Neural crest cell (in vitro differentiated cells): ENCODE measurements at places on chromosomes 2 and 18. TPM values are rescaled to one million over a fixed set of nuclear protein-coding genes. Genes with fewer than 3 reads are reported as not detected.
A peak's percentile ranks its signal among the peaks of the same experiment; 100 is the strongest.

CYRIA gene
- total RNA-seq: 10.2 and 11.1 TPM in 2 replicates

PKDCC gene
- total RNA-seq: 74.4 and 81.9 TPM in 2 replicates

KCNK3 gene
- total RNA-seq: 0.58 and 0.68 TPM in 2 replicates

RHOB gene
- total RNA-seq: 146 and 150 TPM in 2 replicates

OSR1 gene
- 0.33 and 0.45 TPM in 2 replicates for total RNA-seq

RAB6C gene
- 0.16 TPM in 1 of 2 replicates, not detected in the other for total RNA-seq

FRZB gene
- total RNA-seq: 32.9 and 33.4 TPM in 2 replicates

- H3K36me3 ChIP-seq: no peaks in the 10 kb centered on the region
- H3K4me1 ChIP-seq: peaks cover 35% of the 10 kb centered on the region
- no peaks in the 10 kb centered on the region for H3K27me3 ChIP-seq
- DNase-seq: peak; percentile 8
- peak overlapping the region; percentile 3 for H3K4me3 ChIP-seq
Observed at GRCh38 chr18:63237881-63238692, 81.5 kb downstream of the BCL2 start.

- H3K36me3 ChIP-seq: peaks cover 28% of the 10 kb centered on the region
- no peaks in the 10 kb centered on the region for H3K27me3 ChIP-seq
- H3K4me3 ChIP-seq: no peak overlapping the region
- no peaks in the 10 kb centered on the region for H3K4me1 ChIP-seq
- no peak for DNase-seq
- H3K27ac ChIP-seq: no peak overlapping the region
Observed at GRCh38 chr2:190973726-190974628, 40.0 kb downstream of the STAT1 start.

- H3K4me1 ChIP-seq: no peaks in the 10 kb centered on the region
- H3K27ac ChIP-seq: no peak overlapping the region
- no peaks in the 10 kb centered on the region for H3K27me3 ChIP-seq
- H3K4me3 ChIP-seq: no peak overlapping the region
- no peak for DNase-seq
Observed at GRCh38 chr2:158116936-158117335, 15.3 kb downstream of the UPP2 start.

DNA sequence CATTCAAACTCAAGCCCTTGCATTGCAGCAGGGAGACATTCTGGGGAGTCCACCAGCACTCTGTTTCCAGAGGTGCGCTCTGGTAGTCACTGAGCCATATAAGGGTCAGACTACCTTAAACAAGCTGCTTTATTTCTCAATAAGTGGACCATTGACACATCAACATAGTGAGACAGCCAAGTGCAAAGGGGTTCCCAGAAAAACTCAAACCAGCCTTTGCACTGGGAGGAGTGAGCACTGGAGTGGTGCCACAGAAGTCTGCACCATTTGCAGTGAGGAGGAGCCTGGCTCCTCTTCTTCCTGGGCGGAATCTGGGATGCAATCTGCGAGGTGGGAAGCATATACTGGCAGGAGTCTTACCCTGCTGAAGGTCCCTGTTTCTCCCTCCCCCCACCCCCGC lies 86.4 kb downstream of the OSR1 start:
- no peaks in the 10 kb centered on the region for H3K4me1 ChIP-seq
- DNase-seq: no peak
- no peaks in the 10 kb centered on the region for H3K27me3 ChIP-seq

- H3K4me1 ChIP-seq: peaks cover 30% of the 10 kb centered on the region
- H3K36me3 ChIP-seq: no peaks in the 10 kb centered on the region
- peaks cover 10% of the 10 kb centered on the region for H3K27me3 ChIP-seq
- no peak for DNase-seq
- no peak overlapping the region for H3K4me3 ChIP-seq
- H3K27ac ChIP-seq: no peak overlapping the region
Observed at GRCh38 chr2:16661526-16661925, 4.1 kb downstream of the CYRIA start.

DNA sequence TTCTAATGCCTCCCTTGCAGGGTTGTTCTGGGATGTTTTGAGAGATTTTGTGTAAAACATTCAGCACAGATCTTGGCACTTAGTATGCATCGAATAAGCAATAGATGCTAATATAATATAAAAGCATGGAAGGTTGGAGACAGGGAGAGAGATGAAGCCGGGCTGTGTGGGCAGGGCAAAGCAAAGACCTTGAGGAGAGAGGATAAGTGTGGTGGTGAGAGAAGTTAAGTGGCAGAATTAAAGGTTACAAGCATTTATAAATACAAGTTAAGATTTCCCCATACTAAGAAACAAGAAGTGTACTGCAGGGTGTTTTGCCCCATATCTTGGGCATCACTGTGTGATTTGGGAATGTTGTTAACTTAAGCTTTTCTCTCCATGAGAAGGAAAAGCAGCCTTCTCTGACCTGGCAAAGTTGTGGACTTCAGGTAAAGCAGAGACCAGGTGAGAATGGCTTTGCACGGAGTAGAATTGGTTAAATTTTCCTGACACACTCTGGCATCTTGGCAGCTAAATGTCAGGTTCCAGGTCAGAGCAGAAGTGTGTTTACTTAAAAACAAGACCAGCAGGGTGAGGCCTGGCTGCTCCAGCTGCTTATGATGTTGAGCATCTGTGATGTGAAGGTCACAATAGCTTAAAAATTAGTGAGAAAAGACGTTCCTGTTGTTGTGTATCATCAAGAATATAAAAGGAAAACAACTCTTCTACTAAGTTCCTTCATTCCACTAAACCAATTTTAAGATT lies 288.5 kb upstream of the HNMT start:
- no peaks in the 10 kb centered on the region for H3K36me3 ChIP-seq
- no peak overlapping the region for H3K4me3 ChIP-seq
- no peaks in the 10 kb centered on the region for H3K4me1 ChIP-seq

DNA sequence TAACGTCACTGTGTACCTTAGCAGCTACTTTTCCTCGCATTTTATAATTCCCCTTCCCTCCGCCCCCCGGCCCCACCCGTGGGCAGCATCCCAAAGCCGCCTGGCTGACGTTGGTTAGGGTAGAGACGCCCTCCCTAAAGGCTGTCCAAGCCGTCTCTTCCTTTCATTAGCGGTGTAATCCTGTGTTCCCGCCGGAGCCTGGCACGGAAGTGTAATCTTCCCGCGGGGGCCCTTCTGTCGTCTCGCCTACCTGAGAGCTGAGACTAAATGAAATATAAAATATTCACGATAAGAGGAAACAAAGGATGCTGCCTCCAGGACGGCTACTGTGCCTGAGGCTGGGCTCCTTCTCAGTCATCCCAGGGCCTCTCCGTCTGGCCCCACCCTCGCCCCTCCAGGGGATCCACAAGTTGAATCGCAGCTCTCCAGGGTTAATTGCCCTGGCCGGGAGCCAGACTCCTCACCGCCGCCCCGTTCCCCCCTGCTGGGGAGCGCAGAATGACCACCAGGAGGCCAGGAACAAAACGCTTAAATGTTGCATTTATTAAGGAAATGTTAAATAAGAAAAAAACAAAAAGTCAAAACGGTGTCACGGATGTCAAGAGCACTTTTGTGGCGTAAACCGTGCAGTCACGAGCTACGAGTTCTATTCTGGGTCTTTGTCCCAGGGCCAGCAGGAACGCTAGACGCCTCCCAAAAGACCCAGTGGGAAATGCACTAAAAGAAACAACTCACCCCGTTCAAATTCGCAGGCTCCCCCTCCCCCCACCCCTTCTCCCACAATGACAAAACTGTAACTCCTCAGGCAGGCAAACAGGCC lies 1.5 kb downstream of the RPRM start:
- peaks cover 43% of the 10 kb centered on the region for H3K4me1 ChIP-seq
- no peak overlapping the region for H3K27ac ChIP-seq
- H3K4me3 ChIP-seq: peak overlapping the region; percentile 92
- DNase-seq: peak; percentile 9

DNA sequence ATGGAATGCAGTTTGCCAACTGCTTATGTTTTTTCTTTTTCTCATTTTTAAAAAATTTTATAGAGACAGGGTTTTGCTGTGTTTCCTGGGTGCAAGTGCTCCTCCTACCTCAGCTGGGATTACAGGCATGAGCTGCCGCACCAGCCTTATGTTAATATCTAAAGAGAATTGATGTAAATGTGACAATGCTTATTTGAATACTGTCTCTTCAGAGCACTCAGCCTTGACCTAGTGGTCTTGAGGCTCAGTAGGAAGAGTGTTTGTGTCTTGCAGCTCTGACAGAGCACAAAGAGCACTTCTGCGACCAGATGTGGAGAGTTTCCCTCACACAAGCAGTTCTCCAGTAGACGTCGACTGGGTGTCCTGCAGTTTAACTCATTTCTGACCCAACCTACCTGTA lies 55.3 kb downstream of the ARHGEF4 start:
- DNase-seq: no peak
- no peak overlapping the region for H3K4me3 ChIP-seq
- H3K27me3 ChIP-seq: no peaks in the 10 kb centered on the region
- no peaks in the 10 kb centered on the region for H3K36me3 ChIP-seq
- H3K4me1 ChIP-seq: peaks cover 9% of the 10 kb centered on the region
- peak overlapping the region; percentile 20 for H3K27ac ChIP-seq

- no peaks in the 10 kb centered on the region for H3K36me3 ChIP-seq
- H3K4me1 ChIP-seq: peaks cover 9% of the 10 kb centered on the region
- no peak overlapping the region for H3K27ac ChIP-seq
Observed at GRCh38 chr2:17576802-17577201, 36.3 kb downstream of the VSNL1 start.

GRCh38 chr2:149617476-149617875 lies 29.9 kb upstream of the MMADHC start:
- no peak overlapping the region for H3K4me3 ChIP-seq
- peaks cover 4% of the 10 kb centered on the region for H3K4me1 ChIP-seq
- H3K27ac ChIP-seq: no peak overlapping the region
- H3K36me3 ChIP-seq: no peaks in the 10 kb centered on the region
- no peaks in the 10 kb centered on the region for H3K27me3 ChIP-seq

- no peak overlapping the region for H3K4me3 ChIP-seq
- no peaks in the 10 kb centered on the region for H3K27me3 ChIP-seq
- no peak for DNase-seq
- peaks cover 2% of the 10 kb centered on the region for H3K36me3 ChIP-seq
- H3K4me1 ChIP-seq: peaks cover 52% of the 10 kb centered on the region
Observed at GRCh38 chr2:119694845-119695521, 16.0 kb downstream of the TMEM177 start.

- H3K27ac ChIP-seq: no peak overlapping the region
- H3K4me3 ChIP-seq: no peak overlapping the region
- H3K27me3 ChIP-seq: no peaks in the 10 kb centered on the region
- no peak for DNase-seq
- H3K36me3 ChIP-seq: no peaks in the 10 kb centered on the region
- no peaks in the 10 kb centered on the region for H3K4me1 ChIP-seq
Observed at GRCh38 chr2:54274781-54275242, 18.8 kb upstream of the TSPYL6 start.

GRCh38 chr2:171793691-171794678 lies 100.1 kb downstream of the SLC25A12 start:
- peaks cover 64% of the 10 kb centered on the region for H3K4me1 ChIP-seq
- no peak for DNase-seq
- no peaks in the 10 kb centered on the region for H3K27me3 ChIP-seq
- H3K27ac ChIP-seq: no peak overlapping the region
- no peaks in the 10 kb centered on the region for H3K36me3 ChIP-seq
- no peak overlapping the region for H3K4me3 ChIP-seq

GRCh38 chr2:142650601-142651000 lies 226.9 kb upstream of the KYNU start:
- no peak for DNase-seq
- H3K36me3 ChIP-seq: no peaks in the 10 kb centered on the region
- H3K4me3 ChIP-seq: no peak overlapping the region

DNA sequence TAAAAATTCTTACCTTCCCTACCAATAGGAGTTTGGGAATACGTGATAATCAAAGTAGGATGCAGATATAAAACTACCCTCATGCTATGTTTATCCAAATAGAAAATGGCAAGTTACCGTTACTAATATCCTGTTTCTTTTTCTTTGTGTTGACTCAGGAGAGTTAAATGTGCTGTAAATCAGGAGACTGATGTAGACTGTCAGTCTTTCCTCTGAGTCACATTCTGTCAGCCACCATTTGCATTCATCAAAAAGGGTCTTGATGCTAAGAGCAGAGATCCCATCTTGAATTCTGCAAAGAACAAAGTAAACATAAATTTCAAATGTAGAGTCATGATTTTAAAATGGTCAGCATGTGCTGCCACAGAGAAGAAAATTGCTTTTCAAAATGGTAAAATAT lies 712.8 kb downstream of the SOCS6 start:
- H3K4me1 ChIP-seq: no peaks in the 10 kb centered on the region
- no peak overlapping the region for H3K4me3 ChIP-seq
- H3K27ac ChIP-seq: no peak overlapping the region
- H3K27me3 ChIP-seq: peaks cover 9% of the 10 kb centered on the region

DNA sequence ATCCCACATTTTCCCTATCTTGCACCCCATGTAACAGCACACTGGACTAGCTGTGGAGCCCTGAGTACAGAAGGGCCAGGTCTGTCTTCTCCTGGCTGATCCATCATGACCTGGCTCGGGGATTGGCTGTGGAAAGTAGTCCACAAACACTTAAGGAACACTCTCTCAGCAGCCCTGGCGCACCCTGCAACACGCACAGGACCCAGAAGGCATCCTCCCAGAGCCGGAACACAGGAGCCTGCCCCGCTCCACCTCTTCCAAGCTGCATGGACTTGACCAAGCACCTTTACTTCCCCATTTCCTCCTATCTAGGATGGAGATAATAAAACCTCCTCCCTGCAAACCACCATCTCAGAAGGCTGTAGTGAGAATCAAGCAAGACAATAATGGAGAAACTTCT lies 151.7 kb downstream of the CTIF start:
- no peaks in the 10 kb centered on the region for H3K27me3 ChIP-seq
- DNase-seq: no peak
- H3K27ac ChIP-seq: no peak overlapping the region
- no peak overlapping the region for H3K4me3 ChIP-seq
- peaks cover 6% of the 10 kb centered on the region for H3K36me3 ChIP-seq

DNA sequence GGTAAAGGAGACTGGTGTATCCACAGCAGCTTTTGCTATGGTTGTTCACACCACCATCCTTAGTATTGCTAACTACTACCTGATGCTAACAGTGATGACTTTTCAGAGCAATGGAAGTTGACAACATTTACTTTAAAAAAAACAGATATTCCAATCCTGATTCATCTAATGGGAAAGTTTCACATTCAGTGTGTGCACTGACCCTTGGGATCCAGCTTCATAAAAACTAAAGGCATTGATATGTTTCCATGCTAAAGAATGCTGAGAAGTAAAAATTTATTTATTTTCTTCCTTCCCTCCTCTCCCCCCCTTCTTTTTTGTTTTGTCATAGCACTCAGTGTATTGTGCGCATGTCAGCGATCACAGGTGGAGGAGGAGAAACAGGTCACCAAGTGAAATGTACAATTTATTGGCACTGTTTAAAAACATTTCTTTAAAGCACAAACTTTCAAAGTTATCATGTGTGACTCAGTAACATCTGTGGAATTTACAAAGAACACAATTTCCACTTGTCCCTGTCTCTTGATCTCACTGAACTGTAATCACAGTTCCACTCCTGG lies 229.9 kb downstream of the ALK start:
- no peak overlapping the region for H3K4me3 ChIP-seq
- no peaks in the 10 kb centered on the region for H3K27me3 ChIP-seq
- peaks cover 13% of the 10 kb centered on the region for H3K4me1 ChIP-seq
- DNase-seq: no peak

- H3K4me1 ChIP-seq: peaks cover 19% of the 10 kb centered on the region
- peaks cover 10% of the 10 kb centered on the region for H3K36me3 ChIP-seq
- H3K27ac ChIP-seq: no peak within 1 kb of the TSS
- DNase-seq: no peak
Observed at GRCh38 chr2:74499267-74499939, at the start of gene LBX2. Gene LBX2, minus strand, starts transcription at chr2:74499603. Its CDS starts 66 bp downstream, at chr2:74499537.
